GOT3 (cell line): ENCODE measurements at places on chromosomes 6 and 20.

GRCh38 chr6:160249671-160250070 lies 8.9 kb downstream of the SLC22A2 start:
- no peak for DNase-seq

DNA sequence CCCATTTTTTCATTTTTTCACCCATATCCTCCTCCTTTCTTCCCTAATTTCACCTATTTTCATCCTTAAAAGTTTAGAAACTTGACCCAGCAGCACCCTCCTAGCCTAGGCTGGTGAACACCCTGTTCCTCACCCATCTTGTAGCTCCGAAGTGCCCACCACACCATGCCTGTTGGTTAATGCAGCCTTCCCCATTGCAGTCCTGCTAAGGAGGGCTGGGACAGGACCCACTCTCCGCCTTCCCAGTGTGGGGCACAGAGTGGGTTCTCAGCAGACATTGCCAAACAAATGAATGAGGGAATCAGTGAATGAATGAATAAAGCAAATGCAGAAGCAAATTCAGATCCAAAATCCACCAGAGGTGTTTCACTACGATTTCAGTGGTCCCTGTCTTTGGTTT lies 45.7 kb downstream of the CTCFL start:
- no peak for DNase-seq

- DNase-seq, result no peak
Measured at GRCh38 chr6:108635505-108636226, 74.9 kb downstream of the FOXO3 start.

GRCh38 chr20:59194023-59194935 lies 30.7 kb downstream of the ZNF831 start:
- DNase-seq, result no peak
